ENCODE measurements at places on chromosomes 3 and 15.
A peak's percentile ranks its signal among the peaks of the same experiment; 100 is the strongest.

GRCh38 chr3:121362035-121362734 is 183.6 kb downstream of the POLQ start:
- DNase-seq: no peak

DNA sequence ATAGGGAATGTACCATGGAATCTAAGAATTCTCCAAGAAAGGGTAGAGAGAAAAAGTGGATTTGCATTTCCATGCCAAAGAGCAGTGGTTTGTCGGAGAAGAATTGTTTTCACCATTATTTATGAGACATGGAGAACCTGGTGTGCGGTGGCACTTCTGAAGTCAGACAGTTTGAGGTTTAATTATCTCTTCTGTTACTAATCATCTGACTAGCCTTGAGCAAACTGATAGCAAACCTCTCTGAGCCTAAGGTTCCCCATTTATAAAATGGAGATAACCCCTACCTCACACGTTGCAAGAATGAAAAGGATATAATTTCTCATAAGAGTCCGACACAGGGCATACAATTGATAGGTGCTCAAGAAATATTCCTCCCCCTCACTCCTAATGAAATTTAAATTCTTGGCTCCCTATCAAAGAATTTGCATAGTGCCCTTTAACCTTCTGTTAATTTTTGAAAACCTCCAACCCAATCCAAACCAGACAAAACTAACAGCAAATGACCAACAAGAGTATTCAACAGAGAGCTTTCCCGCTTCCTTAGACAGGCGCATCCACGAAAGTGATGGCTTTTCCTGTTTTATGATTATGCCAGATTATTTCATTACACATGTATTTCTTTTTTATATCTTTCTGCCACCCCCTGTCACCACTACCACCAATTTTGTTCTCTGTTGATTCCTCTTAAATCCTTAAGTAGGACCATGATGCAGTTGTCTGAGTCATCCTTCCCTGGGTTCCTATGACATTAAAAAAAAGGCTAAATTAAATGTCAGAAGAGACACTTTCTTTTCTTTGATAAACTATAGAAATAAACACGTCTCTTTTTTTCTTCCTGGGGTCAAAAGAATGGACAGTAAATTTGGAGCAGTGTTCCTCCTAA is 28.5 kb downstream of the TMEM212 start:
- no peak for DNase-seq

DNA sequence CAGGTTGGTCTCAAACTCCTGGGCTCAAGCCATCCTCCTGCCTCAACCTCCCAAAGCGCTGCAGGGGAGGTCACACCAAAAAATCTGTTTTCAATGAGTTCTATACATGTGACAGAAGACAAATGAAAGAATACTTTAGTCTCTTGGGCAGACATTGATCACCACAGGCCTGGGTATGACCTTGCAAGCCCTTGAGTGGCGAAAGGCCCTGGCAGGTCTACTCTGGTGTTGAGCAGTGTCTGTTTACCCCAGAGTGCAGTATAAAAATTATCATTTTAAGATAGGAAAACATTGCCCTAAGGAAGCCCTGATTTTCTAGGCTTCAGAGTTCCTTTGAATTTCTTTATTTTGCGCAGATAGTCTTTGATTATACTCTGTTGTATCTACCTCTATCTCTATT is 61.6 kb upstream of the GBE1 start:
- no peak for DNase-seq

DNA sequence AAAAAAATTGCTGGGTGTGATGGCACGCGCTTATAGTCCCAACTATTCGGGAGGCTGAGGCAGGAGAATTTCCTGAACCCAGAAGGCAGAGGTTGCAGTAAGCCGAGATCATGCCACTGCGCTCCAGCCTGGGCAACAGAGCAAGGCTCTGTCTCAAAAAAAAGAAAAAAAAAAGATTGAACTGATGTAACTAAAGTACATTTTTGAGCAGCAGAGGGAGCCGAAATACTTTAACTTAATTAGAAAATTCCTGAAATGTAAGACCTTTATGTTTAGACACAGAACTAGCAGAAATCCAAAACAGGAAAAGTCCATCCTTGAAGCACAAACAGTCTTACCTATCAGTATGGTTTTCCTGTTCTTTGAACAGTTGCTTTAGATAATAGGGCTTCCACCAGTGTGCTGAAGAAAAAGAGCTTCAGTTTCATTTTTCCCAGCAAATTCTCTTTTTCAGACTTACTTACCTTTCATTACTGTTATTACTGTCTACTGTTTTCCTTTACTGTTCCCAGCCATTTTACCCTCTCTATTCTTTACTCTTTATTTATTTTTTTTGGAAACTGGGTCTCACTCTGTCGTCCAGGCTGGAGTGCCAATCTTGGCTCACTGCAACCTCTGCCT is 33.4 kb upstream of the ZNF609 start:
- DNase-seq: peak; percentile 39

- no peak for DNase-seq
These were observed 91.6 kb upstream of the FGF7 start for GRCh38 chr15:49331442-49331841.
